ENCODE measurements at places on chromosomes 4 and X. TPM values are rescaled to one million over a fixed set of nuclear protein-coding genes. Genes with fewer than 3 reads are reported as not detected.
A peak's percentile ranks its signal among the peaks of the same experiment; 100 is the strongest.

- DNase-seq: no peak
These were observed 153.5 kb downstream of the PCDH18 start for GRCh38 chr4:137378821-137379220.

Gene NXF2
- not detected for polyA plus RNA-seq

Gene NAA15
- polyA plus RNA-seq: 8.8 TPM

Gene TACR3
- not detected for polyA plus RNA-seq

Gene RBMXL3
- not detected for polyA plus RNA-seq

Gene ANOS1
- 0.18 TPM for polyA plus RNA-seq

GRCh38 chr4:55827582-55827981 is 8.0 kb downstream of the EXOC1L start:
- no peak for DNase-seq

- DNase-seq: peak; percentile 70
These were observed 16.1 kb upstream of the WAS start for GRCh38 chrX:48667509-48667908.

DNA sequence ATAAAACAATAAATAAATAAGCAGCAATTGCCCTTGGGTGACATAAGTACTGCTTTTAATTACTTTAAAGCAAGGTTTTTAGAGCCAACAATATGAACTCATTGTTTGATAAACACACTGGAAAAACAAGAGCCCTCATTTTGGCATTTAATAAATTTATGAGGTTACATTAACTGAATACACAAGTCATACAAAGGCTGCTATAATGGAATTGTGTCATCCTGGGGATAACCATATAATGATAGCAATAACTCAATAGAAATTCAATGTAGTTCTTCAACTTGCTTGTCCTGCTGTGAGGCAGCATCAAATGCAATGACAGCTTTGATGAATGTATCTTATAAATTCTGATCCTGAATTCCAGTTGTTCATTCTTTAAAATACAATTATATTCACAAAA is 1512.5 kb downstream of the STIM2 start:
- no peak for DNase-seq

- DNase-seq: no peak
These were observed 1176.8 kb downstream of the FAM133A start for GRCh38 chrX:94850811-94851210.

- no peak for DNase-seq
These were observed 146.3 kb downstream of the SHROOM3 start for GRCh38 chr4:76581077-76581962.

Gene HTN3
- not detected for polyA plus RNA-seq

Gene CT83
- not detected for polyA plus RNA-seq

DNA sequence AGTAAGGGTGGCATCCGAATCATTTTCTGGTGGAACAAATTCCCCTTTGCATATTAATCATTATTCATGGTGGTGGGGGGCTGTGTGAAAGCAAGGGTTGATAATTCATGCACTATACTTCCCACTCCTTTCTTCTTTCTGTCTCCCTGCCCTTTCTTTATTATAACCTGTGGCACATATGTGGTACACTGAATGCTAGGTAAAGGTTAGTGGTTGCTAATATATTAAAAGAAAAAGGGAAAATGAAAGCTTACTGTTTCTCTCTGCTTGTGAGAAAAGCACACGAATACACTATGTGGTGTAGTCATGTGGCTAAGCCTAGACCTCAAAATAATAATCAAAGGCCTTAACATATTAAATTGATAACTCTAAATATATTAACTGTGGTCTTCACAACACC is 178.4 kb upstream of the RPS6KA3 start:
- no peak for DNase-seq

DNA sequence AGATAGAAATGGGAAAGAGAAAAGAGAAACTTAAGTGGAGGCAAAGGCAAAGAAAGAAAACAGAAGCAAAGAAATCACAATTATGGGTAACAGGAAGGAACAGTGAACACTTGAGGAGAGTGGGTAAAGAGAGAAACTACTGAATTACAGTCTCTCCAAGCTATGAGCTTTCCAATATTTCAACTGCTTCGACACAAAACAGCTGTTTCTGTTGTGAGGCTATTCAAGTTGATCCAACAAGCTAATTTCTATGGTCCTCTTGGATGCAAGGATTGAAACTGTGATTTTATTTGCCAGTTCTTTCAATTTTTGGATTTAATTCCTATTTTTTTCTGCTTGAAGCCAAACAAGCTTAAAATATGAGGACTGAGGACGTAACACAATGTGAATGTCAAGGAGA is 80.5 kb upstream of the ADGRA3 start:
- DNase-seq: no peak

DNA sequence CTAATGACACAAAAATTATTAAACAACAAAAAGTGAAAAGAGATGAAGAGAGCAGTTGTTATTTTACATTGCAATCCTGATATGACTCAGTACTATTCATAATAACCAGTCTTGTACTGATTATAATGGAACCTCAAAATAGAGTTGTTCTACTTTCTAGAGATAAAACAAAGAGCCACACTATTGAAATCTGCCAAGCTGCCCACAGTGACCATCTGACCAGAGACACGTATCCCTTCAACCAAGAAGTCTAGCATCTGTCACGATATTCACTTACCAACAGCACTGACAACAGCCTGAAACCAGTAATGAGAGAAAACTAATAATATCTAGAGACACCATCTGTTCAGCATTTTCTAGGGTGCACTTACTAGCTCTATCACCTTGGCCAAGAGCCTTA is 466.7 kb downstream of the NKX6-1 start:
- DNase-seq: no peak

DNA sequence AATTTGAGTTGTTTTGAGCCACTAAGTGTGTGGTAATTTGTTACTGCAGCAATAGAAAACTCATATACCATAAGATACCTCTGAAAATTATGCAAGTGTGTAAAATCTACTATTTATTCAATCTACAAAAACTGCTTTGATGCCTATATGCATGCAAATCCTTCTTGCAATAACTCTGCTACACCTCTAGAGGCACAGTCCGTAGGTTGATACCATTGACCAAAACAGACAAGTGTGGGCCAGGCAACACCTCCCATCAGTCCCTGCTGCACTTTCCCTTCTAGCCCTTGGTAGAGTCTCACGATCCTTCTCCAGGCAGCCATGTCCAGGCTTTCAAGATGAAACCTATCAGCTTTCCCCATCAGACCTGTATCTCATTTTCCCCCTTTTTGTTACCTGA is 48.8 kb upstream of the FAM9A start:
- no peak for DNase-seq

DNA sequence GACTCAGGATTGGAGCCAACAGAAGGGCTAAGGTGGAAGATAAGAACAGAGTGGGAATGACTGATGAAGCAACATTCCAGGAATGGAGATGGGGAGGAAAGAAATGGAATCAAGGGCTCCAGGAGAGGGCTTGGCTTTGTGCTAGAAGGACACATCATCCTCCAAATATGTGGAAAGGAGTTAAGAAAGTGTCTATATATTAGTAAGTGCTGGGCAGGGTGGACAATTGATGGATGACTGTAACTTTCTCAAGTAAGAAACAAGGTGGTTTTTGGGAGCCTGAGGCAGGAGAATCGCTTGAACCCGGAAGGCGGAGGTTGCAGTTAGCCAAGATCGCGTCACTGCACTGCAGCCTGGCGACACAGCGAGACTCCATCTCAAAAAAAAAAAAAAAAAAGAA is 71.6 kb upstream of the NFKB1 start:
- DNase-seq: no peak

All from CD14-positive monocyte (primary cell).